ENCODE measurements at places on chromosomes 2 and 18. TPM values are rescaled to one million over a fixed set of nuclear protein-coding genes. Genes with fewer than 3 reads are reported as not detected.

Gene HOXD1
- total RNA-seq, result 1.8 TPM

Gene ANKRD29
- 0.85 TPM for total RNA-seq

Gene IL37
- total RNA-seq, result not detected

Gene FOXD4L1
- total RNA-seq, result not detected

Gene DYNAP
- not detected for total RNA-seq

Gene DAW1
- total RNA-seq, result 15.2 TPM

Gene ST6GAL2
- 0.09 TPM for total RNA-seq

Gene NMUR1
- total RNA-seq, result under 0.01 TPM

Gene CD8B2
- not detected for total RNA-seq
